ENCODE measurements at places on chromosomes 7 and 10.

DNA sequence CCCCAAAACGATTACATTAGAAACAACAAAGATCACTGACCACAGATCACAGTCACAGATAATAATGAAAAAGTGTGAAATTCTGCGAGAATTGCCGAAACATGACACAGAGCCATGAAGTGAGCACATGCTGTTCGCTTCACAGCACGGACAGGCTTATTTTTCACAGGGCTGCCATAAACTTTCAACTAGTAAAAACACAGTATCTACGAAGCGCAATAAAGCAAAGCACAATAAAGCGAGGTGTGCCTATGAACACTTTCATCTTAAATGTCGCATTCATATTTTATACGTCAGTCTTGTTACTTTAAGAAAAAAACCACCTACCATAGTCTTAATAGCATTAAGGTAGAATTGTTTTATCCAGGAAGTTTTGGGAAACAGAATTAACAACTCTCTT lies 51.5 kb downstream of the ESYT2 start:
- no peak for DNase-seq

GRCh38 chr10:8767591-8767990 lies 713.1 kb downstream of the GATA3 start:
- no peak for DNase-seq

- no peak for DNase-seq
Measured at GRCh38 chr7:117010375-117011133, 57.3 kb downstream of the ST7 start.

GRCh38 chr7:137753067-137753466 lies 93.7 kb downstream of the DGKI start:
- DNase-seq: no peak

DNA sequence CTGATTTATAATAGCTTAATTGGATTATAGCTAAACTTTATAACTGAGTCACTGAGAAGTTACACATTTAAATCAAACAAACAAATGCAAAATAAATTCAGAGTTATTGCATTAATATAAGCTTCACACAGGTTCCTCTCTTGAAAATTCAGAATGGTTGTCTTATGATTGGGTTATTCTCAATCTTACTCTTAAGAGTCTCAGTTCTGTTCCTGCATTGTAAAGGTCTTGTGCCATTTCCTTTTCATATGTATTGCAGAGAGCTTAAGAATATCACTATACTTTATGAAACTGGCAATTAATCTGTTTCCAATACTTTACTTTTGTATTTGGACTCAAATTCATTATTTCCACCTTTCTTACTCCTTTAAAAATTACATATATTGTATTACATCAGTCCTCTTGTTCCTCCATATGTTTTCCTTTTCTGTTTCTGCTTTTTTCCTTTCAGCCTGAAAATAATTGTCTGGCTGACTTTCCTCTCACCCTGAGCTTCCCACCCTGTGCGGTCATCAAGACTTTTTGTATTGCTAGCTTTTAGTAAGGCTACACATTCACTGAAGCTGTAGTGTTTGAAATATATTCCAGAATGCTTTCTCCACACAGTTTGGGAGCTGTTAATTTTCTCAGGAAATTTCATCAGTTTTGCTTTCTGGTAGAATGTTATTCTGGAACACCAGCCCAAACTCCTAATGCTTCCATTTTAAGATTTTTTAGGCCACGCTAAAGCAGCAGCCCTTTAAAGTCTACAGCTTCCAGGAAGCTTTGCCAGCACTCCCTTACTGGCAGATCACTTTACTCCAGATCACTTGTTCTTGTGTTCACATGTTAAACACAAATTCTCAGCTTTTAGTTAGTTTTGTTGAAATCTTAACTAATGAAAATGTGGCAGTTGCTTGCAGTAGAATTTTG lies 139.4 kb downstream of the KCND2 start:
- no peak for DNase-seq

DNA sequence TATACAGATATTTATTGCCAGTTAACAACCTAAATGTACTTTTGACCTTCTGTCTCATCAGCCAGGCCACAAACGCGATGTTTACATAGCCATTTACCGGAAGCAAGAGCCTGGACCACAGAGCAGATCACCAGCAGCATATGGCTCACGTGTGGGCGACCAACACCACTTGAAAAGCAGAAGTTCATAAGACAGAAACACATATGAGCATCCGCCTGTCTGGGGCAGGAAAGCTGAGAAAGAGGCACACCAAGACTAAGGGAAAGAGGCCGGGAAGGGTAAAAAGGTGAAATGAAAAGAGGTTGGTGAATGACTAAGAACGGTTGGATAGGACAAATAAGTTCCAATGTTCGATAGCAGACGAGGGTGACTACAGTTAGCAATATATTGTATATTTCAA lies 1.3 kb downstream of the ABCB1 start:
- no peak for DNase-seq

DNA sequence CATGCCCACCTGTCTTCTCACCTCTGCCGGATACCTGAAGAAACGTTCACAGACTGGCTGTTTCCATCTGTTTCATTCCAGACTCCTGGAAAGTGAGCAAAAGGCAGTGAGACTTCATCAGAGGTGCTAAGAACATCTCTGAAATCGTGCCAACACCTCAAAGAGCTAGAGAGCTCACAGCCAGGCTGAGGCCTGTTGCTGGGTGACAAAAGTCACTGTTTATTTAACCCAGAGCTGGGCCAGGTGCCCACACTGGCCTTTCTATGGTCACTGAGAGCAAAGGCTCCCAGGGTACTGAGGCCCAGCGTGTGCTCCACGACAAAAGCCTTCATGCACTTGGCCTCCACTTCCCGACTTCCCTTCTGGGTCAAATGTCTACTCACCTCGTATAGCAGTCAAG lies 3.7 kb upstream of the NANOS1 start:
- DNase-seq: no peak

GRCh38 chr7:102991540-102992214 lies 78.9 kb downstream of the LRRC17 start:
- peak; percentile 64 for DNase-seq

DNA sequence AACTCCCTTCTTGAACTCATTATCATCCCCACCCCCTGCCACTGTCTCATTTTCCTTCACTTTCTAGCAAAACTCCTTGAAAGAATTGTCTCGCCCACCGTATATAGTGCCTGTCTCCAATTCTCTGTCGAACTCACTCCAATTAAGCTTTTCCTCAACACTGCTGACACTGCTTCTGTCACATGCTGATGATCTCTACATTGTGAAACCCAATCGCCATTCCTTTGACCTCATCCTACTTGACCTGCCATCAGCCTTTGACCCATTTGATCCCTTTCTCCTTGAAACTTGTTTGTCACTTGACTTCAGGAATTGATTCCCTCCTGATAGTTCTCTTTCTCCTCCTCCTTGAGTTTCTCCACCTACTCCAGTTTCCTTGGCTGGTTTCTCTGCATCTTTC lies 54.8 kb downstream of the CCDC71L start:
- no peak for DNase-seq

DNA sequence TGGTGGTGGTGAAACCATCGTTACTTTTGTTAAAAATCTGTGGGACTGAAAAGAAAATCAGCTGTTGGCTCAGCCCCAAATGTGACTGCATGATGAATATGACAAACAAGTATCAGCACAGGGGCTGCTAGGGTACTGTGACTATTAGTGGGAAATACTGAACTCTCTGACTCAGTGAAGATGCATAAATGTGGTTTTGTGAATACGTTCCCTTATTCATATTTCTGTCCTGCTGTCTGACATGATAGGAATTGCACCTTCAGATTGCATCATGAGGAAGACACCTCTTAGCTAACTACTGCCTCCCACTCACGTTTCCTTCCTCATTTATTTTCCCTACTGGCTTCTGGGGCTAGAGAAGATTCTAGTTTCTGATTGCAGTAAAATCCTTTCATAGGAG lies 1.4 kb downstream of the CLEC5A start:
- DNase-seq: no peak

DNA sequence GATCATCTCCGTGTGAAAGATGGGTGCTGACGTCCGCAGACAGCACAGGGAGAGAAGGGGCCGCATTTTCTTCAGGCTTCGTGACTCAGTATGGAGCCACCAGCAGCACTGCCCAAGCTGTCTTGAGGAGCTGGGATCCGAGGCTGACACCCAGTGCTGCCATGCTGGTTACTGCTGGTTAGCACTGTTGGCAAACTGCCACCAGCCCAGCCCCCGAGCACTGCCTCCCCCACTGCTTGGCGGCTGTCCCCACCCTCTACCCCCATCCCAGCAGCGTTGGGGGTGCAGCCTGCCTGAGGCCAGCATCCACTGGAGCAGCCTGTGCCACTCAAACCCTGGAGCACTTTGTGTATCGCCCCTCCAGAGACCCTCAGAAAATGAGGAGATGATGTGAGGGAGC lies 35.8 kb upstream of the EN2 start:
- DNase-seq: no peak

DNA sequence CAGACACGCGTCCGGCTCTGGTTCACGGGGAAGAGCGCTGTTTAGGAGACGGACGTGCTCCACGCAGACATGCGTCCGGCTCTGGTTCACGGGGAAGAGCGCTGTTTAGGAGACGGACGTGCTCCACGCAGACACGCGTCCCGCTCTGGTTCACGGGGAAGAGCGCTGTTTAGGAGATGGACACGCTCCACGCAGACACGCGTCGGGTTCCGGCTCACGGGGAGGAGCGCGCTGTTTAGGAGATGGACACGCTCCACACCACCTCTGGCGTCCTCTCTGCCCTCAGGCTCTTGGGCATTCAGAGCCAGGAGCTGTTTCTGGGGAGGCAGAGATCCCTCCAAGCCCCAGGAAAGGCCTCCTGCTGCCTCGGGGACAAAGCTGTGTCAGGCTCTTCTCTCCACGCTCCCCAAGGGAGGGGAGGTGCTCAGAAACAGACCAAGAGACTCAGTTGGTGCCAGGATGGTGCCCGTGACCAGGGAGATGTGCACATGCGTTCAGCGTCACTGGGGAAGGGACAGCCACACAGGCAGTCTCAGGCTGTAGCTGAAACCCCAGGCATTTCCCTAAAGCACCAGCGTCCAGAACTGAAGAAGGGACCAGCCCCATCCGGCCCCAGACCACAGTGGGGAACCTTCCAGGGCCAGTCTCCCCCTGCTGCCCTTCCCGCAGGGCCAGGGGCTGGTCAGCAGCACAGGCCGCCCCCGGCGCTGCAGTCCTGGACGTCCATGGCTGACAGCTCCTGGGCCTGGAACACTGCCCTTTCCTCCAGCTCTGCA lies 175.6 kb downstream of the ELFN1 start:
- no peak for DNase-seq

DNA sequence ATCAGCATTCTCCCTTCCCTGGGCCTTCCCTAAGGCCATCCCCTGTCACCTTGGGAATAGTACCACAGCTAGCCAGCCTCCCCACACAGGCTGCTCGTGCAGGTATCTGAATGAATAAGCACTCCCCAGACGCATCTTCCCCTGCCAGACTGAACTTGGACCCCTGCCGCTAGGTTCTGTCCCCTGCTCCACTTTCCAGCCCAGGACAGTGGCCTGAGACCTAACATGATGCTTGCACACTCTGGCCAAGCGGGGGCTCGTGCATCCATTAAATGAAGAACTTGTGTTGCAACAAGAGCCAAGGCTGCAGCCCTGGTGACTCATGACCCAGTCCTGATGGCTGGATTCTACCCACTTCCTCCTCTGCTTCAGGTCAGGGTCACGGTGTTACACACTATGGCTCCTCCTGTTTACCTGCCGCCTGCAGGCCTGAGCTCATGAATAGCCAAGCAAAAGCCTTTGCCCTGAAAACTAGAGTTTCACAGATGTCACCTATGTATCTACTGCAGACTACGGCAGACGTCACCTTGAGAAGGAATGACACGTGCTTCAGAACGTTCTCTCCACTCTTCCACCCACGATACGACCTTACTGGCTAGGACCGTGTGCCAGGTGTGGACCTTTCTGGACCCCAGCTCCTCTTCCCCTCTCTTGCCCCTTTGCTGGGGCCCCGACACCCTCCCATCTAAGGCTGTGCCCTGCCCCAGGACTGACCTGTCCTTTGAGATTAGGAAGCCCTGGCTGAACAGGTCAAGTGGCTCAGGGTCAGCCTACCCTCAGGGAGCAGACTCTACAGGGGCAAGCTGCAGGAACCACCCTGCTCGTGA lies 6.5 kb downstream of the ASB13 start:
- DNase-seq: no peak

- no peak for DNase-seq
Measured at GRCh38 chr10:72424561-72424960, 69.8 kb upstream of the DNAJB12 start.

GRCh38 chr10:90162271-90162853 lies 461.0 kb downstream of the KIF20B start:
- no peak for DNase-seq

DNA sequence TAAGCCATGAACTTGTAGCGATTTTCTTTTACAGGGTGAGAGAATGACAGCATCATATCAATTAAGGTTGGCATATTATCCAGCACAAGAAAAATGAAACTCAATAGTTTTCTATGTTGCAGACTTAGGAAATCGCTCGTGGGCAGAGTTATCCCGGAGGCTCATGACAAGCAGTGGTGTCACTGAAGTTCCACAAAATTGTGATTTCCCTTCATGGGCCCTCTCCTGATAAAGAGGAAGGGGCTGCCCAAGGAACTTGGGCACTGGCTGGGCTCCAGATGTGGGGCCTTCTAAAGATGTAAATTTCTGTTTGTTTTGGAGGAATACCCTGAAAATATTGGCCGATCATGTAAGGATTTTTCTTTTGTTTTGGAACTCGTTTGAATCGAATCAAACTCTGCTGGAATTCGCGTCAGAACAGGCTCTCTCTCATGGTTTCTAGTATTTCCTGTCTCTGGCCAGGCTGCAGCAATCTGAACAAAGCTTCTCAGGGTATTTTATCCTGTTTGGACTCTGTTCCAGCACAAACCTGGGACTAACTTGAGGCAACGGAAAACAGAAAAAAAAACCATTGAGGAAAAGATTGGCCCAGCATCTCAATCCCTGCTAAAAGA lies 340.6 kb upstream of the NRP1 start:
- DNase-seq: no peak

DNA sequence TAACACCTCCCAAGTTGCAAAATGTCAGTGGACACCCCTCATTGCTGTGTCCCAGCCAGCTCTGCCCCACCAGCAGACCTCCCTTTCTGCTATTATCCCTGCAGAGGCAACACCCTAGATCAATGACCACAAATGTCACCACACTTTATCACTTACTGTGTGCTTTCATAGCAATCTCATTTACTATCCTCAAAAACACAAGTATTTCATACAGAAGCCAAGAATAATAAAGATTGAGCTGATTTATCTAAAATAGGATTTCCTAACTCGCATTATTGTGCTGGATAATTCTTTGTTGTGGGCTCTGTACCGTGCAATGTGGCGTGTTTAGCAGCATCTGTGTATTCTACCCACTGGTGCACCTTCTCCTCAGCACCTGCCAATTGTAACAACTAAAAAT lies 13.2 kb upstream of the ABCB5 start:
- DNase-seq: no peak

DNA sequence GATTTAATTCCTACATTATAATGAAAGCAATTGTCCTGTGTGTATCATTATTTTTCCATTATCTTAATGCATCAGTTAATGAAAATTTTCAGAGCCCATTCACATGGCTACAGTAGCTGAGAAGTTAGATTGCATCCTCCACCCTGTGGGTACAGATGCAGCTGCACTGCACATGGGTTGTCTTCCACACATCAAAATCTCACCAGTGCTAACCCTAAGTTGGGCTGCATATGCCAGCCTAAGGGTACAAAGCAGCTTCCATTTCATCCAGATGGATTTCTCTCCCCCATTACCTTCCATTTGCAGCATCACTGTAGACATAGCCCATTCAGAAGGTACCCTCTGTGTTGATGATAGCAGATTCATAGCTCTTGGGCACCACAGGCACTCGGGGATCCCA lies 74.7 kb upstream of the WDR11 start:
- DNase-seq: no peak
